Activated CD4-positive, alpha-beta T cell treated with anti-CD3 and anti-CD28 coated beads, Interleukin-2, amount 10 ng/mL, durations not matched to agents 24 days and 14 days (primary cell): ENCODE measurements at places on chromosomes 1 and 21. TPM values are rescaled to one million over a fixed set of nuclear protein-coding genes. Genes with fewer than 3 reads are reported as not detected.

GRCh38 chr1:17826165-17826488 lies 71.0 kb downstream of the ACTL8 start:
- DNase-seq: peak; percentile 64
- no peaks in the 10 kb centered on the region for H3K36me3 ChIP-seq
- no peaks in the 10 kb centered on the region for H3K4me1 ChIP-seq

- H3K4me1 ChIP-seq: no peaks in the 10 kb centered on the region
- H3K36me3 ChIP-seq: no peaks in the 10 kb centered on the region
- H3K27ac ChIP-seq: no peak overlapping the region
- H3K4me3 ChIP-seq: no peak overlapping the region
- no peaks in the 10 kb centered on the region for H3K27me3 ChIP-seq
- no peak for DNase-seq
These were observed 102.9 kb downstream of the ACTL8 start for GRCh38 chr1:17857996-17858395.

- H3K27me3 ChIP-seq: no peaks in the 10 kb centered on the region
- H3K27ac ChIP-seq: no peak overlapping the region
- no peak overlapping the region for H3K4me3 ChIP-seq
- DNase-seq: no peak
These were observed 35.6 kb downstream of the CASZ1 start for GRCh38 chr1:10760566-10761502.

DNA sequence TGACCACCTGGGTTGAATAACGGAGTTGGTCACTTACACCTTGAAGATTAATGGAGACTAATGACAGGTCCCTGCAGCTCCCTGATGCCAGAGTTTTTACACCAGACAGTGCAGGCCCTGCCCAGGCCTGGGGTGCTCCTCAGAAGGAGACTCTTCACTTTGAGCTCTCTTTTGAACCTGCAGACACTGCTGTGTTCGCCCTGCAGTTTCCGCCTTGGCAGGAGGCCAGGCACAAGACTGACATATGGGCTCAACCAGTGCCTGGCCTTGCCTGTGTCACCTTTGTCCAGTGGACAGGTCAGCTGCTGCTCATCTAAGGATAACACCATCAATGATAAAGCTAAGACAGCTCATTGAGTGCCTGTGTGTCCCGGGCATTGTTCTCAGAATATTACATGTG lies 5.2 kb downstream of the STRIP1 start:
- H3K4me1 ChIP-seq: peaks cover 21% of the 10 kb centered on the region
- no peak overlapping the region for H3K27ac ChIP-seq
- no peak overlapping the region for H3K4me3 ChIP-seq
- DNase-seq: no peak

GRCh38 chr1:180927348-180927747 lies 14.7 kb downstream of the KIAA1614 start:
- H3K4me3 ChIP-seq: no peak overlapping the region
- H3K27me3 ChIP-seq: peaks cover 2% of the 10 kb centered on the region
- no peaks in the 10 kb centered on the region for H3K4me1 ChIP-seq
- no peak overlapping the region for H3K27ac ChIP-seq
- no peaks in the 10 kb centered on the region for H3K36me3 ChIP-seq

DNA sequence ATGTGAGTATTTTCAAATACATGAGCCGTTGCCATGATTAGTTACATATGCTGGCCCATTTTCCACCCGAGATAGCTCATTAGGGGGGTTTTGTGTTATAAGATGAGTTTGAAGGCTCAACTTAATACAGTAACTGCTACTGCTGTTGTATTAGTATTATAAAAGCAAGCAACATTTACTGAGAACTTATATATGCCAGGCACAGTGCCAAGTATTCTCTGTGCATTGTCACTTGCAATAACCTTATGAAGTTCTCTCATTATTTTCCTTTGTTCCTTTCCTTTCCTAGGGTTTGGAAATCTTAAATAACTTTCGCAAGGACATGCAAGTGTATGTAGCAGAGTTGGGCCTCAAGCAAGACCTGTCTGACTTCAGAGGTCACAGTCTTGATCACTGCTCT lies 107.9 kb downstream of the RYR2 start:
- no peak overlapping the region for H3K4me3 ChIP-seq
- H3K4me1 ChIP-seq: no peaks in the 10 kb centered on the region
- DNase-seq: no peak
- no peaks in the 10 kb centered on the region for H3K27me3 ChIP-seq
- no peak overlapping the region for H3K27ac ChIP-seq

- no peaks in the 10 kb centered on the region for H3K4me1 ChIP-seq
- DNase-seq: no peak
- H3K27me3 ChIP-seq: no peaks in the 10 kb centered on the region
- no peak overlapping the region for H3K27ac ChIP-seq
- no peaks in the 10 kb centered on the region for H3K36me3 ChIP-seq
These were observed 1600.6 kb downstream of the PLA2G4A start for GRCh38 chr1:188429386-188429785.

GRCh38 chr21:34223376-34223775 lies 140.4 kb upstream of the KCNE2 start:
- no peaks in the 10 kb centered on the region for H3K27me3 ChIP-seq
- no peak for DNase-seq
- H3K4me3 ChIP-seq: no peak overlapping the region

DNA sequence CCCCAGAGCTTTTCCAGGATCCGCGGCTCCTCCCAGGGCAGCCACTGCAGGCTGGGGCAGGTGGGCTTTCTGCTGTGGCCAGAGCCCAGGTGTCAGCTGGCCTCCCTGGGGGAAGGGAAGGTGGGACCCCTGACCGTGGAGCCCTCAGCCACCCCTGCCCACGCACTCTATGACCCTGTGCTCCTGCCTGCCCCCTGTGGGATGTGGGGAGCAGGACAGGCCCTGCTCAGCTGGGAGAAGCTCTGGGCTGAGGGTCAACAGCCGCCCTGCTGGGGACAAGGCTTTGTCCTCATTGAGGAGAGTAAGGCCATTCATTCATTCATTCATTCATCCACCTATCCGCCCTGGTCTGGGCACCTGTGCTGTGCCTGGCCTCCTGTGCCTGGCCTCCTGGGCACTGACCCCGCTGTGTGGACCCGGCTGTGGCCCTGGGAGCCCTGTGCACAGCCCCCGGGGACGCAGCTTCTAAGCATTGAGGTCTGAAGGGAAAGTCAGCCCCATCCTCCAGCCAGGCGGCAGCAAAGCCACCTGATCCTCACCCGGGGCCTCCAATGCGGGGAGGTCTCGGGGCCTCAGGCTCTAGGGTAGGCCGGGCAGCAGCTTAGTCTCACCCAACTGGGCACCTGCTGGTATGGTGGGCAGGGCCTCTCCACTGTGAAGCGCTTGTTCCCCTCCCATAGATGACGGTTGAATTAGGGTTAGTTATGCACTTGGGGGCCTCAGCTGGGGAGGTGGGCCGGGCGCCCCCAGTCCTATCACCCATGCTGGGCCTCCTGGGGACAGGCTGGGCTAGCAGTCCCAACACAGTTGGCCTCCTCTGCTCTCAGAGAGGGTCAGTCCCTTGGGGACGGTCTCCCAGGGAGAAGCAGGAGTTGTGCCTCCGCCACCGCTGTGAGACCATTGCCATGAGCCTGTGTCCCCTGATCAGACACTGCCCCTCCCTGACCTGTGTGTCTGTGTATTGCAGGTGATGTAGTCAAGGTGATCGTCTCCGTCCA lies 6.0 kb downstream of the TNFRSF14 start:
- H3K4me1 ChIP-seq: peaks cover 12% of the 10 kb centered on the region
- no peaks in the 10 kb centered on the region for H3K27me3 ChIP-seq
- H3K27ac ChIP-seq: no peak overlapping the region
- peaks cover 41% of the 10 kb centered on the region for H3K36me3 ChIP-seq
- no peak overlapping the region for H3K4me3 ChIP-seq

DNA sequence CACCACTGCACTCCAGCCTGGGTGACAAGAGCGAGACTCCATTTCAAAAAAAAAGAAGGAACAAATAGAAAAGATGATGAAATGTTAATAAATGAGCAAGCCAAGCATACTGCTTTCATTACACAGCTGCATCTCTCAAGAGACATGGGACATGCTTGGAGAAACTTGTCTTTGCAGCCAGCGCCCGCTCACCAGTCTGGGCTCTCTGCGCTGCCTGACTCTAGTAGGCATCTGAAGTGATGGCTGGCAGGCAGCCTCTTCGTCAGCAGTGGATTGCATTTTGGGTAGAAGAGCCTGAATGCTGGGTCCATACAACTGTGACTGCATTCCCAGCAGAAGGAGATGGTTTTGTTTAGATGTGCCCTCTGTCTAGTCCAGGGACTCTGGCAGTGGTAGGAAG lies 48.0 kb downstream of the IL6R start:
- H3K36me3 ChIP-seq: peaks cover 10% of the 10 kb centered on the region
- no peak overlapping the region for H3K27ac ChIP-seq
- H3K4me3 ChIP-seq: no peak overlapping the region
- peaks cover 21% of the 10 kb centered on the region for H3K4me1 ChIP-seq
- peaks cover 34% of the 10 kb centered on the region for H3K27me3 ChIP-seq

- H3K27ac ChIP-seq: no peak overlapping the region
- H3K4me3 ChIP-seq: no peak overlapping the region
- DNase-seq: peak; percentile 59
- no peaks in the 10 kb centered on the region for H3K36me3 ChIP-seq
These were observed 35.7 kb upstream of the BTG2 start for GRCh38 chr1:203269654-203270020.

- no peaks in the 10 kb centered on the region for H3K4me1 ChIP-seq
- no peak overlapping the region for H3K27ac ChIP-seq
- no peak for DNase-seq
- no peak overlapping the region for H3K4me3 ChIP-seq
- peaks cover 24% of the 10 kb centered on the region for H3K27me3 ChIP-seq
These were observed 45.0 kb downstream of the EVI5 start for GRCh38 chr1:92739669-92740524.

PLCH2 gene
- 2.2 and 2.8 TPM in 2 replicates for total RNA-seq

SLC22A15 gene
- total RNA-seq: 0.23 and 0.36 TPM in 2 replicates

ELAPOR1 gene
- 30.3 and 32.0 TPM in 2 replicates for total RNA-seq

MRTO4 gene
- 132 and 135 TPM in 2 replicates for total RNA-seq

NPR1 gene
- total RNA-seq: 0.05 and 0.09 TPM in 2 replicates

PADI3 gene
- not detected in 2 replicates for total RNA-seq

CDK11B gene
- total RNA-seq: 38.0 and 40.4 TPM in 2 replicates

MRAP gene
- not detected in 2 replicates for total RNA-seq

AJAP1 gene
- total RNA-seq: not detected in 2 replicates
